ENCODE measurements at places on chromosomes 13 and 19. TPM values are rescaled to one million over a fixed set of nuclear protein-coding genes. Genes with fewer than 3 reads are reported as not detected.

DNA sequence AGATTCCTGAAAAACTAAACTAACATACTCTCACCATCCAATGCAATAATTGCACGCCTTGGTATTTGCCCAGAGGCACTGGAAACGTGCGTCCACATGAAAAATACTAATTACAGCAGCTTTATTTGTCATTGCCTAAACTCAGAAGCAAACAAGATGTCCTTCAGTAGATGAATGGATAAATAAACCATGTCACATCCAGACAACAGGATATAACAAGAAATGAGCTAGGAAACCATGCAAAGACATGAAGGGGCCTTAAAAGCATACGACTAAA is 25.0 kb downstream of the ELL start:
- no peak for DNase-seq

- DNase-seq, result no peak
These were observed 599.5 kb upstream of the PCDH9 start for GRCh38 chr13:67829641-67830040.

GRCh38 chr19:11092181-11092538 is 2.9 kb downstream of the LDLR start:
- DNase-seq, result no peak

DNA sequence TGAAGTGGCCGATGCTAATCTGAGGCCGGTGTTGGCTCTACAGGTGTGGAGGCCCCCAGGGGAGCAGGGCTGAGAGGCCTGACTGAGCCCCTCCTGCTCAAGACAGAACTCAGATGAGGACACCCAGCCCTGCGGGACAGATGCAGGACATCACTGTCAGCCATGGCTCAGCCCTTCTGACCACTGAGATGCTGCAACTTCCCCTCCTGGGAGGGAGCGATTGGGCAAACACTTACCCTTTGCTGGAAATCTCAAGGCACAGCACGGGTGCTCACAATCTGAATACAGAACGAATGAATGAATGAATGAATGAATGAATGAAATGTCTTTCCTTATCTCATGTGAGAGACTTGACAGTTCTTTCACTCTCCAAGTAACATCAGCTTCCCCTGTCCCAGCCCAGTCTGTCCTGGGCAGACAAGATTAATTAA is 3.5 kb upstream of the SIGLEC7 start:
- DNase-seq, result no peak

The ATCAY gene
- not detected for polyA plus RNA-seq

GRCh38 chr19:32543115-32543900 is 37.7 kb upstream of the PDCD5 start:
- DNase-seq, result no peak

DNA sequence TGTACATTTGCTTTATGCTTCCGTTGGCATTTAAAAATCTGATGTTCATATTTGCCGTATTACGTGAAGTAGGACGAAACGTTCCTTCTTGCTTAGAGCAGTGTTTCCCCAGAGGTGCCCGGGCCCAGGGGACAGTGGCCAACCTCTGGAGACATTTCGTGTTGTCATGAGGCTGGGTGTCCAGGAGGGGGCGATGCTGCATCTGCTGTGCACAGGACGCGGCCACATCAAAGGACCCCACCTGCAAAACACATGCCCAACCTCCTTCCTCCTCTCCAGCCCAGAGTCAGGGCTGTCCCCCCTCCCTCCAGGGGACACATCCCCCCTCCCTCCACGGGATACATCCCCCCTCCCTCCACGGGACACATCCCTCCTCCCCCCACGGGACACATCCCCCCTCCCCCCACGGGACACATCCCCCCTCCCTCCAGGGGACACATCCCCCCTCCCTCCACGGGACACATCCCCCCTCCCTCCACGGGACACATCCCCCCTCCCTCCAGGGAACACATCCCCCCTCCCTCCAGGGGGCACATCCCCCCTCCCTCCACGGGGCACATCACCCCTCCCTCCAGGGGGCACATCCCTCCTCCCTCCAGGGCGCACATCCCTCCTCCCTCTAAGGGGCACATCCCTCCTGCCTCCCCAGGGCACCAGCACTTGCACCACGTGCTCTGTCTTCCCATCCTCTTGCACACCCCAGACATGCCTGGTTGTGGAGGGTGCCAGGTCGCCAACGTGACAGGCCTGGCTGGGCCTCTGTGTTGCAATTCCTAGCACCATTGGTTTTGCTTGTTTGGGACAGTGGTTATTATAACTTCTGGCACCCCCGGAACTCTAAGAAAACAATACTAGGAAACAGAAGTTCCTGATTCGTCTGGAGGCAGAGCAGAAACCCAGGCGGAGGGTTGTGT is 46.7 kb downstream of the GAS6 start:
- DNase-seq, result peak; percentile 70

GRCh38 chr19:17743874-17744580 is 7.2 kb upstream of the FCHO1 start:
- DNase-seq, result no peak

GRCh38 chr19:53981376-53981951 is 10.0 kb upstream of the CACNG6 start:
- no peak for DNase-seq

- no peak for DNase-seq
These were observed 11.3 kb downstream of the AP1M1 start for GRCh38 chr19:16208847-16209665.

The C1QTNF9B gene
- polyA plus RNA-seq, result not detected

DNA sequence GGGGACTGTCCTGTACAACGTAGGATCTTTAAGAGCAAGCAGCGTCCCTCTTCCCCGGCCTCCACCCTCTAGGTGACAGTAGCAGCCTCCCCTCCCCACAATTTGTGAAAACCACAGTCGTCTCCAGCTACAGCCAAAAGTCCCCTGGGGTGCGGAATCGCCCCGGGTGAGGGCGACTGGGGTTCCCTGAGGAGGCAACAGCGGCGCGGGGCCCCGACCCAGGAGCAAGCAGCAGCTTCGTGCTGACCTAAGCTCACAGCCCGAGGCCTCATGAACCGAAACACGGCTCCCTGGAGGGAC is 322 bp downstream of the ZNF558 start:
- DNase-seq, result no peak

- DNase-seq, result no peak
These were observed 14.9 kb downstream of the LAIR2 start for GRCh38 chr19:54517483-54517882.

The CLEC17A gene
- not detected for polyA plus RNA-seq

The OR7A17 gene
- polyA plus RNA-seq, result not detected

DNA sequence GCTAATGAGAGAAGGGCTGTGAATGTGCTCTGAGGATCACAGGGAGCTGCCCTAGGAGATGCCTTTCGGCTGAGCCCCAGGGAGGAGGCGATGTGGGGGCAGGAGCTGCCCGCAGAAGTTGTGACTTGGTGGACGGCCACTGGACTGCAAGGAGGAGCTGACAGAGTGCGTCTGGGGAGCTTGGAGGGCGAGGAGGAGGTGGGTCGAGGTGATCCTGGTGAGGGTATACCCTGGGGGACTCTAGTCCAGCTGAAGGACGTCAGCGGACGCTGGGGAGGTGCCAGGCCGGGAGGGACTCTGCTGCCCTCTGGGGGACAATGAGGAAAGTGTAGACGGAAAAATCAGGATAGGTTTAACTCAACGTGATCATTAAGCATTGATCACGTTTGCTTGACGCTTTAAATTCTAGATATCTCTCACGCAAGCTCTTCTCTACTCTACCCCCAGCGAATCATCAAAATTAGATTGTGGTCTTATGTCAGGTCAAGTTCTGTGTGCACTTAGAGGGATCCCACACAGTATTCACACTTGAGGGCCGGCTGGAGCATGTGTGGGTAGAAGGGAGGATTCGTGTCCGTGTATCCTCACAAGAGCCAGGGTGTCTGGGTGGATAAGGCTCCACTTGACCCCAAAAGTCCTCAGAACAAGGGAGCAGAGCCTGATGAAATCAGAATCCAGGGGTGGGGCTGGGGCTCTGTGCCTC is 3.3 kb upstream of the CEACAM7 start:
- no peak for DNase-seq

The NCR1 gene
- polyA plus RNA-seq, result not detected

The KLK15 gene
- not detected for polyA plus RNA-seq

DNA sequence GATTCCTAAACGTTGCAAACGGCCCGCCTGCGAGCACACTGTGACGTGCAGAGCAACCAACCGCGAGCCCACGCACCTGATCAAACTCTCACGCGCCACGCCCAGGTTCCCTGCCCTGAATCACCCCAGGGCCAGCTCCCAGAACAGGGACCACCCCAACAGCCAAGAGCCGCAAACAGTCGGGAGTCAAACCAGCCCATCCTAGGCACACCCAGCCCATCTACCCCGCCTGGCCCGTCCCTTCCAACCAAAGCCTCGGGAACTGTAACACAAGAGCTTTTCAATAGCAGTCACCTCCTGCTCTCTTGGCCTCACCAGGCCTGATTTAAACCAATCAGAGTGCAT is 8.9 kb downstream of the PIP5K1C start:
- no peak for DNase-seq

- DNase-seq, result no peak
These were observed 239.9 kb downstream of the SPRY2 start for GRCh38 chr13:80101040-80101439.

DNA sequence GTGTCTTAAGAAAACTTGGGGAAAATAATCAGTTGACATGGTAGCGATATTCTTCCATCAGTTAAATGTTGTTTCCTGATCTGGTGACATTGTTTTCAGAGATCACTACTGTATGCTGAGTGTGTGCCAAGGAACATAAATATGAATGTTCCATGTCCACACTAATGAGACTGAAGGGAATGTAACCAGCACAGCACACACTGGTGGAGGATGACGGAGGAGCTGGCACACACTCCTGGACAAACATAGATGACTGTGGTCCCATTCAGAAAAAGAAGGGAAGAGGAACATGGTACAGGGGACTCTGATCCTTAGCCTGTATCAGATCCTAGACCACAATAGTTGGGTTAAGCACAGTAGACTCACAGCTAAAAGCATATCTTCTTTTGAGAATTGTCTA is 574.8 kb downstream of the MYO16 start:
- no peak for DNase-seq

The ZIC2 gene
- polyA plus RNA-seq, result not detected

DNA sequence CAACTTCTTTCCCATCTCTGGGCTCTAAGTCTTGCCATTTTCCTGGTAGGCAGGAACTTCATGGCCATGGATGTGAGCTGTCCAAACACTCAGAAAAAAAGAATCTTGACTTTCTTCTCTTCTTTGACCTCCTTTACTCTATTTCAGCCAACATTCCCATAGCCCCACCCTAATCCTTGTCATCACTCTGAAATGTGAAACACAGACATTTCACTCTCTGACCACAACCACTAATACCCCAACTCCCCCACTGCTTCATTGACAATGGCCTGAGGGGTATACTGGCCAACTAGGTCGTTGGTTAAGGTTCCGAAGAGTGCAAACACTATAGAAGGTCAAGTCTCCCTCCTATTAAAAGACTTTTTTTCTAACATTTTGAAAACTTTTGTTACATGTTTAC is 4.7 kb upstream of the CYP2A13 start:
- DNase-seq, result no peak

DNA sequence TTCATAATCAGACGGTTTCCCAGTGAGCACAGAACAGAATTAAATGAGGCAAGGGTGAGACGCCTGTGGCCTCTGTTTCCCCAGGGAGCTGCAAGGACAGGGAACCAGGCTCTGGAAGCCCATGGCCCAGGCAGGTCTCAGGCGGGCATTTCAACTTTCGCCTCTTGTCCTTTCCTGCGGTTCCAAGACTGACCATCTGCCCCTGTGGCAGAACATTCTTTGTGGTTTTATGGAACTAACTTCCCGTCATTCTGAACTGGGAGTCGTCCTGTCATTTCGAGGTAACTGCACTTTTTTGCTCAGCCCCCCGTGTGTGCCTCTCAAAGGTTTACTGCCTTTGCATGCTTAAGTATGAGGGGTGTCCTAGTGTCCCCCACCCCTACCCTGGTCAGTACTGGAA is 70.9 kb downstream of the KL start:
- no peak for DNase-seq

DNA sequence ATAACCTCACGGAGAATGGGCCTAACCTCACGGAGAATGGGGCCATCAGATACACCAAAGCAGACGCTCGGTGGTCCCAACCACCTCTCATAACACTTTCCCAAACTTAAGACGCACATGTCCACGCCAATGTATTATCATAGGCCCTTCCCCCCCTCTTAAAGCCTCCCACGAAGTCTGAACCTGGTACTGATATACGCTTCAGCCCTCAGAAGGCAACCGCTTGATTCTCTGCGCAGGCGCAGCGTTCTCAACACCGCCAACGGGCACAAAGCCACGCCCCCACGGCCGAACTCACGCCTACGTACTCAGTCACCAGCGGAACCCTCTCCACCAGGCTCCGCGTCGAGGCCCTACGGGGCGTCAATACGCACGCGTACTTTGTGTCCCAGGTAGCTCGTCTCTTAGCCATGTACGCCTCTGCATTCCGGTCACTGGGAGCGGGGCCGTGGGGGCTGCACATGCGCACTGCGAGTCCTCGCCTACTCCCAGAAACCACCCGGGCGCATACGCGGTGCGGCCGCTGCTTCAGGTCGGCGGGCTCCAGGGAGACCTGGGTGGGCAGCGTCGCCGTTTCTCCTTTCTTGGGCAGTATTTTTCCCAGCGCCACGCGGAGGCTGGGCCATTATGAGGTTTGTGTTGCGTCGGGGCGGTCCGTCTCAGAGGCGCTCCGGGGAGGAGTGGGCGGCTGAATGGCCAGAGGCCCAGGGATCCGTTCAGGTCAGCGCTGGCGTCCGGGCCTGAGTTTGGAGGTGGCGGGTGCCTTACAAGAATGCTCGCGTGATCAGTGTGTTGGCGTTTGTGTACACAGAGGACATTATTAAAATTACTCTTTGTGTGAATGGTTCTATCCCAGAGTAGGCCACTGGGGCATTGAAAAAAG is 25.3 kb downstream of the ZNF582 start:
- peak; percentile 80 for DNase-seq

The PROZ gene
- not detected for polyA plus RNA-seq

The DIRAS1 gene
- polyA plus RNA-seq, result 0.10 TPM

The IRGC gene
- polyA plus RNA-seq, result not detected

DNA sequence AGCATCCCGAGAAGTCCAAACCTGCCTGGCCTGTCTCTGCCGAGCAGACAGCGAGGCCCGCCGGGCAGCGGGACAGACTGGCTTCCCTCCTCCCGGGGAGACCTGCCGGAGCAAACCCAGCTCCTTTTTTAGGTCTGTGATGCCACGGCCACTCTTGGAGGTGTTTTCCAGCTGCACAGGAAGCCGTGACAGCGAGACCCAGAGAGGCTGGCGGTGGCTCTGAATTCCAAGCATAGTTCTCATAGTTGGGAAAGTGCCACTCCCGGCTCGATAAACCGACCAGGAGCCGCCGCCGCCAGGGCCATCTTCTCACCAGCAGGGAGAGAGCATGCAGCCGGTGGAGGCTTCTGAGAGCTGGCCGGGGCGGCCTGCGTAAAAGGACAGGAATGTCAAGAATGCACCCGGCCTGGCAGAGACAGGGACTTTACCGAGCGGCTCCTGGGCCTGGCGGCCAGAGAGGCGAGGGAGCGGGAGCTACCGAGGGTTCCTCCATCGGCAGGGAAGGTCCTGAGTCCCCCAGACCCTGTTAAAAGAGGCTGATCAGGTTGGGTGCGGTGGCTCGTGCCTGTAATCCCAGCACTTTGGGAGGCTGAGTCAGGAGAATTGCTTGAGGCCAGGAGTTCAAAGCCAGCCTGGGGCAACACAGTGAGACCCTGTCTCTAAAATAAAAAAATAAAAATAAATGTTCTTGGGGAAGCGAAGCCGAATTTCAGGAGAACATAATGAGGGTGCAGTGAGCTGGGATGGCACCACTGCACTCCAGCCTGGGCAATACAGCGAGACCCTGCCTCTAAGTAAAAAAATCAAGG is 64.9 kb downstream of the GADD45B start:
- peak; percentile 85 for DNase-seq

GRCh38 chr13:79457948-79458347 is 23.0 kb upstream of the NDFIP2 start:
- DNase-seq, result no peak

The MYO16 gene
- polyA plus RNA-seq, result 0.08 TPM

All from keratinocyte (primary cell).